DMS53 (cell line): ENCODE measurements at places on chromosomes 4 and X.
A peak's percentile ranks its signal among the peaks of the same experiment; 100 is the strongest.

DNA sequence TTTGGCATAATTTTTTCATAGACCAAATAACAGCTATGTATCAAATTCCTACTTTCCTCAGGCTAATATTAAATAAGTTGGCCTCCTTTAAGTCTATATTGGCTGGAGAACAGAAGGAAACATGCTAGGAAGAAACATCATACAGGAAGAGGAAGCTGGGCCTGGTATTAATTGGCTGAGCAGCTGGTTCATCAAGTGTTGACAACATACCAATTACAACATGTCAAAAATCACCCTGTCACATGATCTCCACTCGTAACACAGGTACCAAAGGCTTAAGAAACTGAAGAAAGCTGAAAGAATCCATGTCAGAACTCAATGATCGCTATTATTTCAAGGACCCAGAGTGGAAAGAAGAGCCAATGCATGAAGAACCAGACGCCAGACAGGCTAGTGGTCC, 10.5 kb downstream of the WDFY3 start:
- peak; percentile 2 for DNase-seq

GRCh38 chrX:101029665-101030064, 22.2 kb downstream of the TRMT2B start:
- DNase-seq, result no peak

DNA sequence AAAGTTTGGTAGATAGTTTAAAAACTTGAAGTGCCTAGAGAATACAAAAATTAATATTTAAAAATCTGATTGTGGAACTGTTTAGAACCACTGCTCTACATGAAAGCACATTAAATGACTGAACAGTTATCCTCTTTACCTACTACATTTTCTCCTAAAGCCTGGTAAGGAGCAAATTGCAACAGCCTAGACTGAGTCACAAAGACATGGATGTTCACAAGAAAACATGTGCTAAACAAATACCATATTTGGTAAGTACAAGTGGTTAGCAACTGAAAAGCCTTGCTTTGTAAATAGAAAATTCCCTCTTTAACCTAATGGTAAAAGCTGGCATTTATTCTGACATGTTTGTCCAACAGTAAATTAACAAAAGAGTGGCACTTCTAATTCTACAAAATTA, 203.1 kb downstream of the FBXO8 start:
- peak; percentile 6 for DNase-seq

GRCh38 chr4:14445882-14446281, 556.4 kb upstream of the CPEB2 start:
- no peak for DNase-seq

DNA sequence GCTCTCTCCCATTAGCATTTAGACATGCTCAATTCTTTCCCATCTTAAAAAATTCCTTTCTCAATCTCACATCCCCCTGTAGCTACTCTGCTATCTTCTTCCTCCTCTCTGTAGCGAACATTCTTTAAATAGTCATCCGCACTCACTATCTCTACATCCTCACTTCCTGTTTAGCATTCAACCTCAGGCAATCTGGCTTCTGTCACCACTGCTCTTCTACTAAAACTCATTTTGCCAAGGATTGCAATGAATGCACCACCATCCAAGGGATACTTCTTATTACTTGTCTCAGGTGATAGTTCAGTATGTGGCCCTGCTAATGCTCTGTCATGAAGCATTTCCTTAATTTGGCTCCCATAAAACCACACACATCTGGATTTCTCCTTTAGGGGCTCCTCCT, 10.9 kb upstream of the TET2 start:
- no peak for DNase-seq

DNA sequence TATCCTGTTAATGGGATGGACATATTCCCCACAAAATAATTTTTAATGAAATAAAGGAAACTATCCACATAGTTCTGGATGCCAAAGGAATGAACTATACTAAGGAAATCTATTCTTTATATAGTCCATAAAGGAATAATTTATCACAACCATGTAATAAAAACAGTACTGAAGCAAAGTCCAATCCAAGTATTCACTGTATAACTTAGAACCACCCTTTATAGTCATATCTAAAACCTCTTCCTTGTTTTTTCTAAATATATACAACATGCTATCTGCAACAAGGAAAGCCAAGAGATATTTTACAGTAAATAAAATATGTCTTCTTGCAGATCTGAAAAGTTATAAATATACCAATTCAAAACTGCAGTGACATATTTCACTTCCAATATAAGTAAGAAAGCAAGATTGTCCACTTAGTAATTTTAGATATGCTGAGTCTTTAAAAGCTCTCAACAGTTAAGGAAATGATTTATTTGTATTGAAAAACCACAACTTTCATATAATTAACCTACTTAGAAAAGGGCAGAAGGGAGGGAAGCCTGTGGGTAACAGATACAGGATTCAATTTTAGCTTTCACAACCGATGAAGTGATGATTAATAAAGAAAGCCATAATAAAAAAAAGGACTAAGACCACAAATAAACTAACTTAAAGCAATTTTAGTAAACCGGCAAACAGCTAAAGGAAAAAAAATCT, 8.0 kb downstream of the NR3C2 start:
- no peak for DNase-seq

- DNase-seq, result peak; percentile 57
Measured at GRCh38 chr4:40192114-40193015, 4.5 kb upstream of the RHOH start.

GRCh38 chr4:40143926-40144508, 52.8 kb upstream of the RHOH start:
- DNase-seq, result no peak

GRCh38 chr4:106056914-106057313, 161.6 kb downstream of the NPNT start:
- no peak for DNase-seq

GRCh38 chr4:2132438-2132837, 73.3 kb downstream of the NAT8L start:
- DNase-seq, result peak; percentile 60

DNA sequence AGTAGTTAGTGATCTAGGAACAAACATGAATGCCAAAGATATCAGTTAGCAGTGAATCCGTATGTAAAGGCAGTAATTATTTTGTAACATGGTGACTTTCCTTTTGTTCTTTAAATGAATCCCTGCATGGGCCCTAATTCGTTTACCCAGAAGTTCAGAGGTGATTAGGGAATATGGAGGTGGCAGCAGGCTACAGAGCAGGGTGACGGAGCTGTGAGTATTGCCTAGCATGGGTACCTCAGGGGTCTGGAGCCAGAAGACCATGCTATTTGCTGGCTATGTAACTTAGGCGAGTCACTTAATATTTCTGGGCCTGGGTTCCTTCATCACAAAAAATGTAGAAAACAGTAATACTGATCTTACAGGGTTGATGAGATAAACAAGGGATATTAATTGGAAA, 184.9 kb downstream of the ENOX2 start:
- no peak for DNase-seq

DNA sequence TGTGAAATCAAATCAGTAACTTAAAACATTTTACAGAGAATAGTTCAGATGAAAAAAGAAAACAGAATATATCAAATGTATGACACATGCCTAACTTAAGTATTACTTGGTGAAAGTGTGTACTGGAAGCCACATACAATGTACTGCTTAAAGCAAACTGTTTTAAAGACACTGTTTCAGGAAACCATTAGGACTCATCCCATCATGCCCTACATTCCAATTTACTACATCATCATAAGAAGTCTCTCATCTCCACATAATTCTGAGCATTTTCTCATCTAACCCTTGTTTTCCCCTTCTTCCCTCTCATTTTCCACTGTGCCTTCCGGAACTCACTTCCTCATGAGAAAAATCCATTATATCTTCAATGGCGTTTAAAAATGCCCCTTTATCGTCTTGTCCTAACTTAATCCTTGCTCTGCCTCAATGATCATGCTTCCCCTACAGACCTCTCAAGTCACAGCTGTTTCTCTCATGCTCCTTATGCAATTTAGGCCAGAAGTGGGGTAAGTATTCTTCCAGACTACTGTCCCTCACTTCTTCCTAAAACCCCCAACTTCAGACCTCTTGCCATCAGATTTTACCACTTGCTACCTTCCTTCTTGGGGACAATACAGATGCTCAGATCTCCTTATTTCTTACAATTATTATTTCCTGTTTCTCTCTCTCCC, 26.8 kb upstream of the FGF5 start:
- no peak for DNase-seq

DNA sequence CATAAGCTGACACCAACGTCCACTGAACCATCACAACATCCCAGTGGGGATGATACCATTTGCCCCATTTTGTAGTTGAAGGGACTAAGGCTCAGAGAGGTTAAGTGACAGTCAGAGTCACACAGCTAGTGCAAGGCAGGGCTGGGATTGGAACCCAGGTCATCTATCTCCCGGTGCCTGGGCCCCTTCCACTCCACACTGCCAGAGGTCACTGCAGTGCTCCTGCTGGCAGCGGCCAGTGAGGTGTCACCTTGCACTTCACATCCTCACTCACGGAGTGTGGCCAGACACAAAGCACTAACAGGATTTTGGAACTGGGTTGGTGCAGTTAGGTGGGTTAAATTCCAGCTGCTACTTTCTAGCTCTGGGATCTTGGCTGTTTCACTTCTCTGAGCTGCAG, 118.7 kb downstream of the ENPP6 start:
- no peak for DNase-seq

- DNase-seq, result peak; percentile 26
Measured at GRCh38 chrX:46837558-46838485, 979 bp downstream of the RP2 start.

DNA sequence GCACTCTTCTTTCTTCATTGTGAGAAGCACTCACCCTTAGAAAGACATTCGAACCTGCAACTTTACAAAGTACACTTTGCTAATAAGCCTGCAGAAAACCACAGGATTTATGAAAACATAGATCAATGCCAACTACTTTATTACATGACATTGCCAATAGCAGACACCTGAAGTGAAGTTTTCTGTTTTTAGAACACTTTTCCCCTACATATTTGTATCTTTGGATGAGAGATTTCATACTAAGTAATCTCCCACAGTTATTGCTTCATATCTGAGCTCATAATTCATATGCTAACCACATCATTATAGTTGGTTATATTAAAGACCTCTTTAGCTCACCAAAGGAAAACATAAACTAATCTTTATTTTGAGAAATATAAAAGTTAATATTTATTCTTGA, 276.5 kb upstream of the CTSO start:
- no peak for DNase-seq

GRCh38 chr4:87738483-87738882, 60.9 kb upstream of the IBSP start:
- no peak for DNase-seq

DNA sequence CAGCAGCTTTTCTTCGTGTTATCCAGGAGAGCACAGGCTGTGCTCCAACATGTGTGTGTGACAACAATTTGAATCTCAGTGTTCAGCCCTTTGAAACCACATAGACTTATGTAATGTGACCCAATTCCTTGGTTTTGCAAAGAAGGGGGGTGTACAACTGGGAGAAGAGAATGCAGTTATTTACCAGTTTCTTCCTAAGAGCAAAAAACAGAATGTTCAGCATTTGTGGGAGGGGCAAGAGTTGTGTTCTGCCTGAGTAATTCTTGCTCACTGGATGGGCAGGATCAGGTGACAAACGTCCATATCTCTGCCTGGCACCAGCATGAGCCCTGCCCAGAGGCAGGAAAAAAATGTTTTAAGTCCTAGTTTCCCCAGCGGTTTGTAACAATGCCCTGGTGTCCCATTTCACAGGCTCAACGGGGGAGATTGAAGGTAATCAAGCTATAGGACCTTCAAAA, 72.0 kb downstream of the PRPS1 start:
- DNase-seq, result peak; percentile 12

- no peak for DNase-seq
Measured at GRCh38 chr4:7852568-7853185, 87.0 kb downstream of the AFAP1 start.

- peak; percentile 81 for DNase-seq
Measured at GRCh38 chr4:105909787-105910281, 14.6 kb downstream of the NPNT start.

DNA sequence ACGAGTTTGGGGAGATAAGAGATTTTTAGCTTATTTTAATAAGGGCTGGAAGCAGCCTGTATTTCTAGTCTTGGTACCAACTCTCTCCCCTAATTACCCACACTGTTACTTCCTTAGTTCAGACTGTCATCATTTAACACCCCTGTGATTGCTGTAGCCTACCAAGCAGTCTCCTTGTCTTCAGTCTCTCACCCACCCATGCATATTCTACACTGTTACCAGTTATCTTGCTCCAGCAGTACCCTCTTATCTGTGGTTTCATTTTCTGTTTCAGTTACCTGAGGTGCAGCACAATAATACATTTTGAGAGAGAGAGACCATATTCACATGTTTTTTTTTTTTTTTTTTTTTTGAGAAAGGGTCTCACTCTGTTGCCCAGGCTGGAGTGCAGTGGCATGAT, 80.2 kb downstream of the DIAPH2 start:
- no peak for DNase-seq

DNA sequence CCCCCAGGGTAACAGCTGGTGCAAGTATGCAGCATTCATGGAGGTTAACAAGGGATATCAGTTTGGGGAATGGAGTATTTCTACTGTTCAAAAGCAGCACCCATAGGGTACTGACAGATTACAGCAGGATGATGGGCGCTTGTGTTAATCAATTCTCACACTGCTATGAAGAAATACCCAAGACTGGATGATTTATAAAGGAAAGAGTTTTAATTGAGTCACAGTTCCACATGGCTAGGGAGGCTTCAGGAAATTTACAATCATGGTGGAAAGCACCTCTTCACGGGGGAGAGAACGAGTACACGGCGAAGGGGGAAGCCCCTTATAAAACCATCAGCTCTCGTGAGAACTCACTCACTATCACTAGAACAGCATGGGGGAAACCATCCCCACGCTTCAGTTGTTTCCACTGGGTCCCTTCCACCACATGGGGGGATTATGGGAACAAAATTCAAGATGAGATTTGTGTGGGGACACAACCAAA, 64.1 kb downstream of the TNIP2 start:
- no peak for DNase-seq

DNA sequence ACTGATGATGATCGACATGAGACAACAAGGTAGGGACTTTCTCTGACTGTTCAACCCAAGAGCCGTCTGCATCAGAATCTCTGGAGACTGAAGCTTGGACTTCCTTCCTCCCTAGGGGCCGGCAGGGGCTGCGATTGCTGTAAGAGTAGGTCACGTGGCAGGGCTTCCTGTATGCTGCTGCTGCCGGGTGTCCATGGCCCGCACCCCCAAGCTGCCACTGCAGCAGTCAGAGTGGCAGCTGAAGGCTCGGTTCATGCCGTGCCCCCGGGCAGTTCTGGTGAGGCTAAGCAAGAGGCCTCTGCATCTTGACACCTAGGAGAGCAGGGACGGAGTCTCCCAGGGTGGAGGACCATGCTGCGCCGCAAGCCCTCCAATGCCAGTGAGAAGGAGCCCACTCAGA, at the start of gene SASH3:
SASH3 (plus strand) TSS at position 203 of the 400 bp plus-strand sequence; CDS start at position 352, 149 bp downstream.
- no peak for DNase-seq

DNA sequence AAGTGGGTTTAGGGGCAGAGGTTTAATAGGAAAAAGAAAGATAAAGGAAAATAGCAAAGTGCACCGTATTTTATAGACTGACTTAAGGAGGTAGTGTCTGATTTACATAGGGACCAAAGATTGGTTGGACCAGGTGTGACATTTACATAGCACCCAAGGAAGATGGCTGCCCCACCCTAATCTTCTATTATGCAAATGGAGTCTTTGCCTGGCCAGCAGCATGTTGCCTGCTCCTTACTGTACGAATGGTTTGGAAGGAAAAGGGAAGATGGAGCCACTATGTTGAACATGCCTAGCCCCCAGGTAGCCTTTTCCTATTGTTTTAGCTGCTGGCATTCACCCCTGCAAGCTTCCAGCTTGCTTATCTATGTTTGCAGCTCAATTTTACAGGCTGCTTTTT, 146.2 kb upstream of the PDE5A start:
- no peak for DNase-seq

GRCh38 chrX:143027275-143027674, 1.5 kb downstream of the SPANXN4 start:
- no peak for DNase-seq

- DNase-seq, result peak; percentile 16
Measured at GRCh38 chr4:151031831-151032605, 16.9 kb upstream of the LRBA start.
